SJSA1 (cell line): ENCODE measurements at places on chromosomes 3 and 15. TPM values are rescaled to one million over a fixed set of nuclear protein-coding genes. Genes with fewer than 3 reads are reported as not detected.
A peak's percentile ranks its signal among the peaks of the same experiment; 100 is the strongest.

DNA sequence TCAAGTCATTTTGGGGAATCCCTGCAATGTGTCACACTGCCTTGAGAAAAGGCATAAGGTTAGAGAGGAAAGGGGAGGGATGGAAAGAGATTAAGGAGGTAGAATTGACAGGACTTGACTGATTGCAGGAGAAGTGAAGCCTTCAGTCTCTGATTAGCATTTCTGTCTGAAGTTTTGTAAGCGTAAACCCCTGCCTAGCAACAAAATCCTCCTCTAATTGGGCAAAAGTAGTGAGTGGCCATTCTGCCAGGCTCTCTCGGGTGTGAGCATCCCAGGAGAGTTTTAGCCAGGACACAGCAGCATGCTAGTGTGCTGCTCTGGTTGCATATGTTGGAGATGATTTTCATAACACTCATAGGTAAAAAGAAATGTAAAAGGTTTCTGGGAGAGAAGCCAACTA, 117.0 kb upstream of the MRPL3 start:
- DNase-seq: no peak

DNA sequence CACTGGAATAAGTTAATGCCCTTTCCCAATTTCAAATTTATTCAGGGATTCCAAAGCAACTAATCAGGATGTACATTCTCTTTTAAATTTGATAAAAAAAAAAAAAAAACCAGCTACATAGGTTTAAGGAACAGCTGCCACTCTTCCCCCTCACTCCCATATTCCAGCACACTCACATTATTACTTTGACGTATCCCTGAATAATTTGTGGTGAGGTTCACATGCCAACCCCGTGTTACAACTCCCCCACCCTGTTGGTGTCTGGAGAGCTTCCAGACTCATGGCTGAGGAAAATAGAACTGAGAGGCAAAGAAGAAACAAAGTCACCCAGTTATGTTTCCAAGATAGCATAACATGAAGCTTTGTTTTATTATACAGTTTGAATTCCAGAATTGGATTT, 300.5 kb upstream of the MME start:
- DNase-seq: no peak

- no peak for DNase-seq
These were observed 8.8 kb downstream of the GBE1 start for GRCh38 chr3:81752604-81753003.

Gene DZIP1L
- total RNA-seq: 18.1 and 24.0 TPM in 2 replicates

GRCh38 chr3:145182196-145182911, 978.6 kb downstream of the PLOD2 start:
- DNase-seq: no peak

- DNase-seq: peak; percentile 24
These were observed 35.7 kb downstream of the MGA start for GRCh38 chr15:41695750-41696436.

Gene GPR27
- not detected in 2 replicates for total RNA-seq

Gene TEX55
- not detected in 2 replicates for total RNA-seq

DNA sequence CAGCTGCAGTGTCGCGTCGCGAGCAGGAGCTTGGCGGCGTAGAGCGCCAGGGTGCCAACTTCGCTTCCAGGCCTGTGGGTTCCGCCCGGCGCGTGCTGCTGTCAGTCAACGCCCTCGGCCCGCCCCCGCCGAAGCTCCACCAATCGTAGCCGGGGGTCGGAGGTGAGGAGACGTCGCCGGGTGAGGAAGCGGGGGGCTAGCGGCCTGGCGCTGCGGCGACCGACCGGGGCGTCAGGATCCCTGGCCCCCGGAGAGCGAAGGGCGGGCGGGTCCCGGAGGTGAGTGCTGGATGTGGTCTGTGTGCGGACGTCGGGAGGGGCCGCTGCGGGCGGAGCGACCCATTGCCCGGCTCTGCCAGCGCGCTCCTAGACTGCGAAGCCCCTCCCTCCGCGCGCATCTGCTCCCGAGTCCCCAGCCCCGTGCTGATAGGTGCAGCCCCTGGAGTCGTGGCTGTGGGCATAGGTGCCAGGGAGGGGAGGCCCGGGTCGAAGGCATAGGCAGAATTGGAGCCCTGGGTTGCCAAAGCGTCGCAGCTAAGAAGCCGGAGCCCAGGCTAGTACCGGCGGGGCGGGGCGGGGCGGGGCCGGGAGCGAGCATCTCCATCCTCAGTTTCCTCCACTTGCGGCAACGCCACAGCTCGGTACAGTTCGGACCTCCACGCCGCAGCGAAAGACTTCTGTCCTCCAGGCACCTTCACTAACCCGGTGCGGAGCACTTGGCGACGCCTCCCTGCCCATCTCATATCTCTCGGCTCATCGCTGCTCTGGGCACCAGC, at the start of gene NXPE3:
NXPE3 (plus strand) TSS at position 165 of the 775 bp plus-strand sequence. CDS start 6,386 bp downstream, outside the sequence.
- DNase-seq: peak; percentile 83

- no peak for DNase-seq
These were observed 50.5 kb downstream of the CRYGS start for GRCh38 chr3:186493525-186494255.

Gene MAGI1
- total RNA-seq: 4.6 and 4.9 TPM in 2 replicates

Gene CTDSPL2
- 79.8 and 135 TPM in 2 replicates for total RNA-seq

Gene FANCI
- 104 and 138 TPM in 2 replicates for total RNA-seq

DNA sequence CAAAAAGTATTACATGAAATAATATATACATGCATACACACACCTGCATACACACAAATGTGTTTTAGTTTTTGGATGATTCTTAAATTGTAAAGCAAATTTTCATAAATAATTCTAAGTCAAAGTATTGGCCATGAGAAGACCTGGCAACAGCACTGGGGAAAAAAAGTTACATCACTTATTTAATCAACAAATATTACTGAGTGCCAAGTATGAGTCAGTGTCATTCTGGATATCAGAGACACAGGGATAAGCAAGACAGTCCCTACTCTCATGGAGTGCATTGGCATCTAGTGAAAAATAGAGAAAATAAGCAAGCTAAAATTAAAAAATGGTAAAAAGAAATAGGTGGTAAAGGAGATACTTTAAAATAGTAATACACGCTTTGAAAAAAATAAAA, 29.4 kb upstream of the GUCA1C start:
- no peak for DNase-seq

DNA sequence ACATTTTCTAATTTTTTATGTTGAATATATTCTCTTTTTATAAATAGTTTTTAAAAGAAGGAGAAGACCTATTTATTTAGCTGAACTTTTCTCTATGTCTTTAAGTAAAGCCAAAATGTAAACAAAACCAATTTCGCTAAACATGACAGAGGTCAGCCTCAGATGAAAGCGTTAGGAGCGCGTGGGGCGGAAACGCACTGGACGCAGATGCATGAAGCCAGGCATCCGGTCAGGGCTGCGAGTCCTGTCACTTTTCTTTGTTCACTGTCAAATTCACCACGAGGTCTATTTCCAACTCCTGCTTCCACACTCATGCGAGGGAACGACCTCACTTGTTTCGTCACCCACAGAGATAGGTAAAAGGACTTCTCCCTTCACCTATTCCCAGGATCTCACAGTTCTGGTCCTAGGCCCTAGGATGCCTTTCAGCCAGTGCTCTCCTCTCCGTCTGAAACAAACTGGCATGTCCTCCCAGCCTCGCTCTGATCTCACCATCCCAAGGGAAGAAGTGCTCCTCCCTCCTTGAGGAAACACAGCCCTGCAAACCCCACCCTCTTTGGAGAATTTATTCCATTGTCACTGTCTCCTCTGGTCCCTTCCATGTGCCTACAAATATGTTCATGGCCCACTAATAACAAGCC, 57.9 kb downstream of the ITGB5 start:
- DNase-seq: no peak

GRCh38 chr3:70849911-70850699, 537.7 kb upstream of the MDFIC2 start:
- peak; percentile 75 for DNase-seq

- no peak for DNase-seq
These were observed 313.1 kb downstream of the SV2B start for GRCh38 chr15:91413142-91413541.
